ENCODE measurements at places on chromosomes 1 and 21.

- DNase-seq: no peak
Observed at GRCh38 chr21:44959376-44960091, 19.7 kb downstream of the SLX9 start.

DNA sequence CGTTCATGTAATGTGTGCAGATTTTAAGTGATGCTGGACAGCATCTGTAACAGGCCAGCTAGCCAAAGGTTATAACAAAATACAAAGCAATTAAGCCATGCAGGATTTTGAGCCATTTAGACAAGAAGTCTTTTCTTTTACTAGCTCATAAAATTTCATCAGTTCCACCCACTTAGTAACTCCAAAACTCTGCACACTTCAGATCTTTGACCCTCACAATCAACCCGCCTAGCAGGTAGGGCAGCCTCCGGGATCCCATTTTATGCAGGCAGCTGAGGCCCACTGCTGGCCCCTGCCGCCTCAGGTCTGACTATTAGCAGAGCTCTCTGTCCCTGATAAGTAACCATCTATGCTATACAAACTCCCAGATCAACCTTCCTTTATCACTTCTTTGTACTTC lies 9.2 kb downstream of the LBR start:
- DNase-seq: no peak

DNA sequence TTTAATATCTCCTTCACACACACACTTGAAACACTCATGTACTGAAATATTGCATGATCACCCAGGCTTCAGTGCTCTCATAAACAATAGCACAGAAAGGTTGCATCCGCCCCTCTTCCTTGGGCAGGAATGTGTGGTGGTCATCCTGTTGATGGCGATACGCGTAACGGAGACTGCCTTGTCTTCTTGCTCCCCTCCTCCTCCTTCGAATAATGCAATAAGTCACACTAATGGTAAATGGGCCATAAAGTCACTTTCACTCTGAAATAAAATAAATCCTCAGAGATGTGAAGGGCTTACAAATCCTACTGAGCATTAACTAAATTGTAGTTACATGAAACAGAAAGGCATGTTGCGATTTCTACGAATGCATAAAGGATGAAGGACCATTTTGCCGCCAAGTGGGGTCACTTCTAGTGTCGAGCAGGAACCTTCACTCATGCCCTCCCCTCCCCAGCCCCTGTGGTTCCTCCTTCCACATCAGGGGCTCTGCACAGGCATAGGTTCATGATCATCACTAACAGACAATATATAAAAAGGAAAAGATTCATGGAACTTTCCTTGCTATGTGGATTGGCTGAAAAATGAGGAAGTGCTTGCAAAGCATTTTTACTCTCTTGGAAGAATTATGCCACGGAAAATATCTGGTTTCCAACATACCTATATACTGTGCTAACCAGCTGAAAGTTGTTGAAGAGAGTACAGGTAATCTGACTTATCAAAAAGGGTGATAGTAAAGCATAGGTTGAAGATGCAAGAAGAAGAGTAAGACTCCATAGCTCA lies 1.2 kb upstream of the PGBD5 start:
- DNase-seq: no peak

DNA sequence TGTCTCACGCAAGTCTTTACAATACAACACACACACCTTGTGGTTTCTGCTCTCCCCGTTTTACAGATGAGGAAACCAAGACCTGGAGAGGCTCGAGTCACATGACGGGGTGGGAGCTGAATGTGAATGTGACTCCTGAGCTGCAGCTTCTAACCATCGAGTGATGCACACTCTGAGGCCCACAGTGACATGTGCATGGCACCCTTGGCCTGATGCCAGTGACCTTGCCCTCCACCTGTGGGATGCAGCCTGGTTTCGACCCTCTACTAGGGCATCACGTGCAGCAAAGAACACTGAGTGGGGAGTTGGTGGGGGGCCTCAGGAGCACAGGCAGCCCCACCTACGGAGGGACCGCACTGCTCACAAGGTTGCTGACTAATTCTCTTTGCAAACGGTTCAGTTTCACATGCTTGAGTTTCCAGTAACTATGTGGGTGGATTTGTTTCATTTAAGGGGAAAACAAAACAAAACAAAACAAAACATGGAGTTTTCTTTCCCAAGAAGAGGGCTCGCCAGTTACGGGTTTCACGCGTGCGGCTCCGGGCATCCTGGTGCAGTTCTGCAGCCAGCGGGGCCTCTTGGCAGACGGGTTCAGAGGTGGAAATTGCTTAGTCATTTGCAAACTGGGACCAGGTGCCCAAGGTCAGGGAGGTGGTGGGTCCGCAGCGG lies 22.9 kb downstream of the SPSB1 start:
- no peak for DNase-seq

DNA sequence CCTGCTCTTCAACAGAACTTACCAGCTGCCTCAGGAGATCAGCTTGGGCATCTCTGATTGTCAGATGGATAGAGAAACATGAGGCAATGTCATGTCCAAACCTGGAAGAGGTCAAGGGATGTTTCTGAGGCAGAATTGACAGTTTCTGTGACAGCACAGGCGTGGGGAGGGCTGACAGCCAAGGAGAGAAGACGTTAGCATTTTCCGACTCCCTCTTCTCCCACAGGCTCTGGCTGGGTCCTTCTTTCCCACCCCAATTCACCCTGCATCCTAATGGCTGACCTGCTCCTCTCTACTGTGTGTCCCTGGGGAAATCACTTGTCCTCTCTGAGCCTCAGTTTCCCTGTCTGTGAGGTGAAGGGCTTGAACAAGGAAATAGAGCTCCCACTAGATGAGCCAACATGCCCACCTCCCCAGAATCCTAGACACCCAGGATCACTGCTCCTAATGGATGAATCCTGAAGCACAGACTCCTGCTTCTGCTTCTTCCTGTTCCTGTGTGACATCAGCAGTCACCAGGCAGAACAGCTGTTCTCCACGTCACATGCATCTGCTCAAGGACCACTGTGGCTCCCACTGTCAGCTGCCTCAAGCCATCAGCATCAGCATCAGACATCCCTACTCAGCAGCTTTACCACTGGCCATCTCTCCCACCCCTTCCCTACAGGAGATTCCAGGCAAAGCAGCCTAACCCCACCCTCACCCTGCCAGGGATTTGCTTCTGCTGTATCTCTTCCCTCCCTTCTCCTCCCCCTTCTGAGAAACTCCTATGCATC lies 408.0 kb downstream of the MATN1 start:
- peak; percentile 18 for DNase-seq

DNA sequence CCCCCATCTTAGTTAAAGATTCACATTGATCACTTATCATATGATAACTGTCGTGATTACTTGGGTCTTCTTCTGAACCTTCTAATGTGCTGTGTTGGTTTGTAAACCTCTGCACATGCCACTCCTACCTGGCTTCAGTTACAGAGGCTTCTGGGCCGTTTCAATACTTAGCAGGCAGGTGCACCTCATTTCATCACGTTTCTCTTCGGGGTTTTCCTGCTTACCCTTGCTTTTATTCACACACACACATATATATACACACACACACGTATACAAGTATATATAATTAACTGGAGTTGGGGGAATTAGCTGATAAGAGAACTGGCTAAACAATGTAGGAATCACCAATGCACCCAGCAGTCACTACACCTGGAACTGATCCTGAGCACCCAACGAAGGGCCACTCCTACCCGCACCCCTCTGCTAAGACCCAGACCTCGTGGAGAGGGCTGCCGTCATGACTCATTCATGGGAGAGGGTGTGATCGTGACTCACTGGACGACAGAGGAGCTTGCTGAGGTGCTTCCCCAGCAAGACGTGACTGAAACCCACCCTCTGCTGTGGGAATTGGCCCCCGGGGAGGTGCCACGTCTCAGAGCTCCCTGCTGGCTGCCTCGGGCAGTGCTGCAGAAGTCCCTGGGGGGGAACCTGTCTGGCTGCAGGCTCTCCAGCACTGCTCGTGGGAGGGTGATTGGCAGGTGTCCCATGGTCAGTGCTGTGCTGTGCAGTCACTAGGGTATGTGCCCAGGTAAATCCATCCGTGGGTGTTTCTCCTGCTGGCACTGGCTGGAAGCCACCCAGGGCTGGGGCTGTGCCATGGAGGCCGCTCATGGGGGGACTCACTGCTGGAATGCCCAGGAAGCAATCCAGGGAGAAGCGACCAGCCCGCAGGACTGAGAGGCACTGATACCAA lies 166.6 kb downstream of the DYRK1A start:
- DNase-seq: no peak

DNA sequence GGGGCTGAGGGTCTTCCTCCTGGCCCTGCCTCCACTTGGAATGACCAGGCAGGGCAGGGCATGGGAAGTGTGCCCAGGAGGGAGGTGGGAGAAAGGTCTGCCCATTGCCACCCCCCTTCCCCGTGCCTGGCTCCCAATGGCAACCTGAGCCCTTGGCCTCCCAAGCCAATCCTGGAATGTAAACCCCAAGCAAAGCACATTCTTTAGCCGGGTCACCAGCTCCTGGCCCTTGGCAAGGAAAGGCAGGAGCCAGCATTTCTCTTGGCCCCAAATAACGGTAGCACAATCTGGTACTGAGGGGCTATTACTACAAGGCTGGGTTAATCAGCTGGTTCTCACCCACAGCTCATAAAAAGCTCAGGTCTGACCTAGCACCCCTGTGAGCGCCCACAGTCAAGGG lies 6.9 kb upstream of the NUAK2 start:
- DNase-seq: no peak

- DNase-seq: peak; percentile 82
Observed at GRCh38 chr1:44842862-44843655, at the start of gene PTCH2. Gene PTCH2, minus strand, starts transcription at chr1:44843253. Its CDS starts 321 bp downstream, at chr1:44842932.

DNA sequence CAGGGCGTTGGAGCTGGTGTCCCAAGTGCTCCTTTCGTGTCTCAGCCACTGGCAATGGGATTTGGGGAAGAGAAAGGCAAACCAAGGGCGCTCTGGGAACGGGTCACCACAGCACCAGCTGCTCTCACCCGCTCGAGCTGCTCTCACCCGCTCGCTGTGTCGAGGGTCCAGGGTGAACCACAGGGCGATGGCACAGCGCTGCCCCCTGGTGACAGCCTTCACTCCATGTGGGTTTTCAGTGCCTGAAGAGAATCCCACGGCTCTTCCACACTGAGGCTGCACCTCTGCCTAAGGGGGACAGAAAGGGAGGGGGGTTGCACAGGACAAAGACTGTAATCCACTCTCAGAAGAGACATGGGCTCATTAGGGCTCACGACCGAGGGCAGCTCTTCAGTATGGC lies 7.1 kb upstream of the CLDN19 start:
- DNase-seq: peak; percentile 72

DNA sequence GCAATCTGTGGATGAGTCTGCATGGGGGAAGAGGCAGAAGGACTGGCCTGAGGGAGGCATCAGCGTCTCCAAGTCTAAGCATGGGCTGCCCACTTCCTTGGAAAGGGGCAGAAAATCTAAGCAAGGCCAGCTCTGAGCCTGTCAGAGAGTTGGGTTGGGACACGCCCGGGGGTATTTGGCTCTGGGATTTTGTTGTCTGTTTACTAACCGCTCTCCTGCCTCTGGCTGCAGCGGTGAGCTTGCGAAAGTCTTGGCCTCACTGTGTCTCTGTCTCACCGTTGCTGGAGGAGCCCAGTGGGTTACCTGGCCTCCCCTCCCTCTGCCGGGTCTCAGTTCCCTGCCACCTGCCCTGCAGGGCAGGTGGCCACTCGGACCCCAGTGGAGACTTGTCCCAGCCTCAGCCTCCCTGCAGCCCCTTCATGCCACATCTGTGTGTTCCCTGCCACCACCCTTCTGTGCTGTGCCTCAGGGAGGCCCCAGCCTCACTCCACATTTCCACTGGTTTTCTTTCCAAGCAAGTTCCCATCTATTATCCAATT lies 33.7 kb downstream of the EDN2 start:
- no peak for DNase-seq

- DNase-seq: no peak
Observed at GRCh38 chr1:157450106-157450505, 102.2 kb downstream of the FCRL5 start.

GRCh38 chr1:245874942-245875580 lies 632.0 kb downstream of the SMYD3 start:
- peak; percentile 90 for DNase-seq

DNA sequence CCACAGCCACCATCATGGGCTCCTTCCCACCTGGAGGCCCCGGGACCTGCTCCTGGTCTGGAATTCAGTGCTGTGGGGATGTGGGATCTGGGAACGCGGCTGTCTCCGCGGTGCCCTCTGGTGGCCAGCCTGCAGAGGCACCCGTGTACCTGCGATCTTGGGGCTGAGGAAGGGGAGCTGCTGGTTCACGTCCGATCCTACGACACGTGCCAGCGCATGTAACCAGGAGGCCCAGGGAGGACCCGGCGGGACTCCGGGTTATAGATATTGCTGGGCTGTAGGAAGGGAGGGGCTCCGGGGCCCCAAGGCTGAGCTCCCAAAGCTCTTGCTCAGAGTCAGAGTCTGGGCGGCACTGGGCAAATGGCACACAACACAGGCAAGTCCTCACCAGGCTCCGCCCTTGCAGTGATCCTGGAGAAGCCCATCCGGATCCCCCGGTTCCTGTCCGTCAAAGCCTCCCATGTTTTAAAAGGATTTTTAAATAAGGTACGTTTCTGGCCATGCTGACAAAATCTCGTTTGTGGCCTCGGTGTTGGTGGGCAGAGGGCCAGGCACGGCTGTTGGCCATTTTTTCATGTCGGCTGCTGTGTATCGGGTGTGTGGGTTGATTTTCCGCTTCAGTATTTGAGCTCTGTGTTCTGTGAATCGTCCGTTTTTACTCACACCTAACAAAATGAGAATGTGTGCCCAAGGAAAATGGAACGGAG lies 20.1 kb downstream of the FAAP20 start:
- DNase-seq: peak; percentile 56

- DNase-seq: peak; percentile 87
Observed at GRCh38 chr1:205484985-205485967, 19.2 kb upstream of the CDK18 start.

GRCh38 chr1:28591708-28592320 lies at the start of gene RAB42:
Gene RAB42, plus strand, starts transcription at chr1:28592265. Its CDS starts 247 bp downstream, at chr1:28592512.
- DNase-seq: peak; percentile 63

DNA sequence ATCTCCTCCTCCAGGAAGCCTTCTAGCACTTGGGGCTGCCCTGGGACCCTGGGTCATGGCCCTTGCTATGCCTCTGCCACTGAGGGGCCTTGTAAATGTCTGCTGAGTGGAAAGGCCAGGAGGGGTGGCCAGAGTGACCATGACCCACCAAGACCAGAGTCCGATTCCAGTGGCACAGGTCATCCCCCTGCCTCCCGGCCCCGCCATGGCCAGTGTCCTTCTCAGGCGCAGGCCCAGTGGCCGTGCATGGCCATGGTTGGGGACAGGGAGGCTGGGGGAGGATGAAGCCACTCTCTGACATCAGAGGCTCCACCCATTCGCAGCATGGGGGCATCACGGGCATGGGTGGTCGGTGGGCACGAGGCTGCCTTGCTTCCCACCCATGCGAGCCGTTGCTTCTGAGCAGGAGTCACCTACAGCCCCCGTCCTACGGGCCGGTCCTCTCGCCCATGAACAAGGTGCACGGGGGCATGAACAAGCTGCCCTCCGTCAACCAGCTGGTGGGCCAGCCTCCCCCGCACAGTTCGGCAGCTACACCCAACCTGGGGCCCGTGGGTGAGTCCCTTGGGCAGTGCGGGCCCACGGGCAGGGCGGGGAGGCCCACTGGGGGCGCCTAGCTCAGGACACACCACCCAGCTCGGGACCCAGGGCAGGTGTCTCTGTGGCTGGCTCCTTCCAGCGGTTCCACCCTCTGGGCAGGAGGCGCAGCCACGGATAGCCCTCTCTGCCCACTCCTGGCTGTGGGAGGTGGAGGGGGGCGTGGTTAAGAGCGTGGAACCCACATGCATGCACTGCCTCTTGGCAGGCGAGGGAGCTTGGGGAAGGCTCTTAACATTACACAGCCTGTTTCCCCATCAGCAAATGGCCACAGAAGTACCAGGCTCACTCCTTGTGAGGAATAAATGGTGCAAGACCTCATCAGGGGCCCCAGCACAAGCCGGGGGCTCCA lies 22.4 kb upstream of the CCDC27 start:
- peak; percentile 31 for DNase-seq

All from hematopoietic multipotent progenitor cell treated with erythropoietin and hydrocortisone succinate and interleukin-3 and kit ligand, for 4 days (in vitro differentiated cells).